ENCODE measurements at places on chromosomes 12 and 14.

GRCh38 chr14:101365329-101366158 lies 195.8 kb upstream of the DIO3 start:
- no peak for DNase-seq
- H3K27me3 ChIP-seq, result peaks cover 2% of the 10 kb centered on the region
- no peak overlapping the region for H3K27ac ChIP-seq
- no peak overlapping the region for H3K4me3 ChIP-seq
- no peaks in the 10 kb centered on the region for H3K36me3 ChIP-seq

GRCh38 chr14:103625356-103626095 lies 3.5 kb upstream of the KLC1 start:
- no peaks in the 10 kb centered on the region for H3K36me3 ChIP-seq
- no peak overlapping the region for H3K27ac ChIP-seq
- DNase-seq, result no peak
- no peaks in the 10 kb centered on the region for H3K27me3 ChIP-seq
- H3K4me3 ChIP-seq, result no peak overlapping the region
- peaks cover 19% of the 10 kb centered on the region for H3K4me1 ChIP-seq

DNA sequence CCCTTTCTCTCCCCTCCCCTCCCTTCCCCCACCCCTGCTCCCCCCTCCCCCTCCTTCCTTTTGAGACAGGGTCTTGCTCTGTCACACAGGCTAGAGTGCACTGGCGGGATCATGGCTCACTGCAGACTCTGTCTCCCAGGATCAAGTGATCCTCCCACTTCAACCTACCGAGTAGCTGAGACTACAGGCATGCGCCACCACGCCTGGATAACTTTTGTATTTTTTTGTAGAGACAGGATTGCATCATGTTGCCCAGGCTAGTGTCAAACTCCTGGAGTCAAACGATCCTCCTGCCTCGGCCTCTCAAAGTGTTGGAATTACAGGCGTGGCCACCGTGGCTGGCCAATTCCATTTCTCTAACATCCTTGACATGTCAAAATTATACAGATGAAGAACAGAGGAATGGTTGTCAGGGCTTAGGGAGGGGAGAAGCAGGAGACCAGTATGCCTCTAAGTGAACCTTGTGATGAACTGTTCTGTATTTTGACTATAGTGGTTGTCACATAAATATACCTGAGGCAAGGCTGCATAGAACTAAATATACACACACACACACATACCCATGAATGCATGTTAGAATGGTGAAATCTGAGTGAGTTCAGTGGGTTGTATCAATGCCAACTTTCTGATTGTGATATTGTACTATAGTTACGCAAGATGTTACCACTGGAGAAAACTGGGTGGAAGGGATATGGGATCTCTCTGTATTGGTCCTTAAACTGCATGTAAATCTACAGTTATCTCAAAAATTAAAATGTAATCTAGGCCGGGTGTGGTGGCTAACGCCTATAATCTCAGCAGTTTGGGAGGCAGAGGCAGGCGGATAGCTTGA lies 3.6 kb upstream of the CFAP73 start:
- H3K27me3 ChIP-seq, result no peaks in the 10 kb centered on the region
- H3K4me1 ChIP-seq, result peaks cover 32% of the 10 kb centered on the region
- H3K4me3 ChIP-seq, result no peak overlapping the region
- H3K36me3 ChIP-seq, result no peaks in the 10 kb centered on the region

DNA sequence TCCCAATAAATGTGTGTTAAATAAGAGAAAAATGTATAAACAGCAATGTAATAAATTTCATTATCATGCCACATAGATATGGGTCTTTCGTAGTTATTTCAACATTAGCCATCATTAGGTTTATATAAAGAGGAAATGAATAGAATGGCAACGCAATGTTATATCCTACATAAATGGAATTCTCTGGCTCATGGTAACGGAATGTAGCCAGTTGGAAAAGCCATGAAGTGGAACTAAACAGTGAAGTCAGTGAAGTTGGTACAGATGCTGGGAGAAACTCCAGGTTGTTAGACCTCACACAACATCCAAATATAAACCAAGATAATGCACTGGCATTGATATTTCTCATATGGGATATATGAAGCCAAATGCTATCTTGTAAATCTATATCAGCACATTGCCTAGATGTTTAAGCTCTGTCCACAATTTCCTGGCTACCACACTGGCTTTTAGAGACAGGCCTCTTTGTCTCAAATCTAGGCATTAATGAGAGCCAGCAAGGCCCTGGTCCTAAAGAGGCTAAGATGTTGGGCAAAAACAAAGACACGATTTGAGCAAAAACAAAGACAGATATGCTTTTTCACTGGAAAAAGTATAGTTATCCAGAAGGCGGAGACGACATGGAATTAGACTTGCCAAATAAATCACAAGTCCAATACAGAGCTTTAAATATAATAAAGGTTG lies 861.0 kb downstream of the RPS29 start:
- no peaks in the 10 kb centered on the region for H3K4me1 ChIP-seq
- H3K27me3 ChIP-seq, result no peaks in the 10 kb centered on the region
- H3K36me3 ChIP-seq, result no peaks in the 10 kb centered on the region
- no peak overlapping the region for H3K4me3 ChIP-seq

DNA sequence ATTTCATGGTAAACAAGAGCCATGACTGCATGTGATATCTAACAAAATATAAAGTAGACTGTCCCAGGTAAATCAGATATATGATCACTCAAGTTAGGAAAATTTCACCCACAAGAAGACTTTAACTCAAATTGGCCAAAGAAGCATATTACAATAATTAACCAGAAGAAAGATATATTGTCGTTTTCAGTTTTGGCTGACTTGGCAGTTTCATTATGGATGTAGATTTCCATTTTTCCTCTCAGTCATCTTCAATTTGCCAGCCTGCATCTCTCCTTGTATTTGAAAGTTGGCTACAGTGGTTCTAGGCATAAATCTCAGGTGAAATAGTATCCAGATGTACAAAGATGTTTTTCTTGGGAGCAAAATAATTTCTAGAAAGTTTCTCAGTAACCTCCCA lies 761.6 kb downstream of the LRFN5 start:
- no peak overlapping the region for H3K27ac ChIP-seq
- H3K4me3 ChIP-seq, result no peak overlapping the region
- H3K4me1 ChIP-seq, result no peaks in the 10 kb centered on the region
- DNase-seq, result no peak
- no peaks in the 10 kb centered on the region for H3K27me3 ChIP-seq

GRCh38 chr14:59777006-59777579 lies 93.5 kb downstream of the RTN1 start:
- no peaks in the 10 kb centered on the region for H3K36me3 ChIP-seq
- H3K27ac ChIP-seq, result no peak overlapping the region
- H3K4me3 ChIP-seq, result no peak overlapping the region
- H3K4me1 ChIP-seq, result no peaks in the 10 kb centered on the region
- no peak for DNase-seq
- no peaks in the 10 kb centered on the region for H3K27me3 ChIP-seq

DNA sequence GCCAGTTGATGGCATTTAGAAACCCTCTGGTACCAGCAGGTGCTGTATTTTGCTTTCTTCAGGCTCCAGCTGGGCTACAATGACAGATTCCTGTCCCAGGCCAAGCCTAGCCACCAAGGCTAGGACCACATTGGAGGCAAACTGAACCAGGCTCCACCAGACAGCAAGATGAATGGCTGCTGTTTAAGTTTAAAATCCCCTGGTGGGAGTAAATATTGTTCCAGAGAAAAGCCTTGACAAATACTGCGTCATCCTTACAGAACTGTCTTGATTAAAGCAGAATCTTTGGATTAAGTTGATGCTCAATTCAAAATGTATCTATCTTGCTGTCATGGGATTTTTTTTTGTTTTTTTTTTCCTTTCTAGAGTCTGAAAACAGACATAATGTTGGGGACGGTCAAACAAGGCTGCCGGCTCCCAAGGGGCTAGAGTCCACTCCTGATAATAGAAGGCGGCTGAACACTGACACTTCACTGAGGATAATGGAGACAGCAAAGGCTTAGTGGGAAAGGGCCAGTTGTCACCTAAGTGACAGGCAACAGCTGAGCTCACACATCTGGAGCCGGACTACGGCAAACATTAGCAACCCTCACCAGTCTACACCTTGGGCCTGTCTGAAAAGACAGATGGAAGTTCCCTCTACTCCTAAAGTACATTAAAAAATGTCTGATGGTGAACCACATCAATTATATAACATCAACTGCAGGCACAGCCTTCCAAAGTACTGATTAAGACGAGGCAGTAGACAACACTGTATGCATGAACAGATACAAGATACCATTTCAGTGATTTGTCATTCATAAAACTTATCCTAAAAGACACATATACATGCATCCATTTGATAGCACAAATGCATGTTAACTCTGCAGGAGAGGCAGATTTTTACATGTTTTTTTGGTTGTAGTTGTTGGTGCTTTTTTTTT lies 1.7 kb downstream of the PRICKLE1 start:
- peaks cover 20% of the 10 kb centered on the region for H3K4me1 ChIP-seq
- peak overlapping the region; percentile 56 for H3K4me3 ChIP-seq
- H3K27ac ChIP-seq, result peak overlapping the region; percentile 76
- DNase-seq, result peak; percentile 48
- no peaks in the 10 kb centered on the region for H3K36me3 ChIP-seq

GRCh38 chr12:37672655-37673260 lies 643.8 kb upstream of the ALG10B start:
- no peaks in the 10 kb centered on the region for H3K4me1 ChIP-seq
- H3K27me3 ChIP-seq, result no peaks in the 10 kb centered on the region
- H3K27ac ChIP-seq, result no peak overlapping the region

DNA sequence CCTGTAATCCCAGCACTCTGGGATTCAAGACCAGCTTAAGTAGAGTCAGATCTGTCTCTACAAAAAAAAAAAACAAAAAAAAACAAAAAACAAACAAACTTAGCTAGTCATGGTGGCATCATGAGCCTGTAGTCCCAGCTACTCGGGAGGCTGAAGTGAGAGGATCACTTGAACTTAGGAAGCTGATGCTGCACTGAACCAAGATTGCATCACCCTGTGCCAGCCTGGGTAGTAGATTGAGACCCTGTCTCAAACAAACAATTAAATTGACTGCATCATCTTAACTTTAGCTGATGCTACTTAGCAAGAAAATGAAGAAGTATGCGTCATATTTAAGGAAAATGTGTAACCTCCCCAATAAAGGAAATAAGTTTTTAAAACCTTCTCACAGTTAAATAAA lies 136.6 kb upstream of the ATXN7L3B start:
- H3K4me3 ChIP-seq, result no peak overlapping the region
- H3K36me3 ChIP-seq, result no peaks in the 10 kb centered on the region
- no peak overlapping the region for H3K27ac ChIP-seq
- no peaks in the 10 kb centered on the region for H3K27me3 ChIP-seq
- DNase-seq, result no peak

- H3K27ac ChIP-seq, result no peak overlapping the region
- peaks cover 14% of the 10 kb centered on the region for H3K4me1 ChIP-seq
These were observed 70.2 kb upstream of the NCOR2 start for GRCh38 chr12:124637581-124637981.

DNA sequence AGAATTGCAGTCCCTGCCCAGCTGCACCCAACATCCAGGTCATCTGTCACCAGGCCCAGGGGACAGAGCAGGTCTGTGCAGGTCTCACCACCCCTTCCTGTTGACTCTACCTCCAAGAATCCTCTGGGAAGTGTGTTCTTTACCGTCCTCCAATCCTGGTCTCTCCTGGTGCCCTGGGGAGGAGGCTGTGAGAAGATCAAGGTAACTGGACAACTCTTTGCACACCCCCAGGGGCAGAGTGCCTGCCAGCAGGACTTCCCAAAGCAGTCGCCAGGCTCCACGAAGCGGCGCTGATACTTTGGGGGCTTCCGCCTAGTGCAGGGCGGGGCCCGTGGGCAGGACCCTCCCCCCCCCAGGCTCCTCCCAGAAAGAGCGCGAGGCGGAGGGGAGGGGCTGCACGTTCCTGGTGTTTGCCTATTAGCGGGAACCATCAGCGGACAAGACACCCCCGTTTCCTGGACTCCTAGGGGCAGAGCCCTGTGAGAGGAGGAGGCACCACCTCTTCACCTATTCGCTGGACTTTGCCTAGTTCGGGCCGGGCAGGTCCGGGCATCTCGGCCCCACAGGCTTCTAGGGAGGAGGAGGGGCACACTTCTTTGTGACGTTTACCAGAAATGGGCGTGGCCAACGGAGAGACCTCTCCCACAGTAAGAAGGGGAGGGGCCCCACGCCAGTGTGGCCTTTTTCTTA lies 918.0 kb downstream of the AACS start:
- H3K27ac ChIP-seq, result peak overlapping the region; percentile 68
- DNase-seq, result peak; percentile 83
- no peaks in the 10 kb centered on the region for H3K36me3 ChIP-seq
- H3K4me3 ChIP-seq, result peak overlapping the region; percentile 76

DNA sequence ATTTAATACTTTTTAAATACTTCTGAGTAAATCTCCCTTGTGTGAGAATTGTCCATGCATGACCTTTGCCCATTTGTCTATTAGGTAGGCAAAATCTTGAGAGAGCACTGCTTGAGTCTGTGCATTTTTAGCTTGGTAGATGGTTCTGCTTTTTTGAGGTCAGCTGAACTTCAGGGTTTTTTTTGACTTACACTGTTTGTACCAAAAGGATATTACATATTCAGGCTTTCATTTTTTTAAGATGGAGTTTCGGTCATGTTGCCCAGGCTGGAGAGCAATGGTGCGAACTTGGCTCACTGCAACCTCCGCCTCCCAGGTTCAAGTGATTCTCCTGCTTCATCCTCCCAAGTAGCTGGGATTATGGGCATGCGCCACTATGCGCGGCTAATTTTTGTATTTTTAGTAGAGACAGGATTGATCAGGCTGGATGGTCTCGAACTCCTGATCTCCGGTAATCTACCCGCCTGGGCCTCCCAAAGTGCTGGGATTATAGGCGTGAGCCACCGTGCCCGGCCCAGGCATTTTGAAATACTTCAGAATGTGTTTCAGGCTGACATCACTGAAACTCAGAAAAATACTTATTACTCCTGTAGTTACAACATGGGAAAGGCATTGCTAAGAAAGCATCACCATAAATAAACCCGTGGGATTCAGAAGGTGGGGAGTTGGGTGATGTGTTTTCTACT lies 11.1 kb downstream of the RASSF3 start:
- H3K27me3 ChIP-seq, result no peaks in the 10 kb centered on the region
- H3K4me1 ChIP-seq, result peaks cover 5% of the 10 kb centered on the region
- no peak overlapping the region for H3K4me3 ChIP-seq
- H3K27ac ChIP-seq, result no peak overlapping the region

GRCh38 chr12:113040722-113041171 lies 15.8 kb upstream of the DTX1 start:
- no peak overlapping the region for H3K27ac ChIP-seq
- DNase-seq, result no peak
- H3K4me1 ChIP-seq, result no peaks in the 10 kb centered on the region
- no peaks in the 10 kb centered on the region for H3K36me3 ChIP-seq

GRCh38 chr12:82655751-82656150 lies 31.0 kb upstream of the TMTC2 start:
- DNase-seq, result no peak
- no peak overlapping the region for H3K27ac ChIP-seq
- H3K4me3 ChIP-seq, result no peak overlapping the region
- no peaks in the 10 kb centered on the region for H3K36me3 ChIP-seq

DNA sequence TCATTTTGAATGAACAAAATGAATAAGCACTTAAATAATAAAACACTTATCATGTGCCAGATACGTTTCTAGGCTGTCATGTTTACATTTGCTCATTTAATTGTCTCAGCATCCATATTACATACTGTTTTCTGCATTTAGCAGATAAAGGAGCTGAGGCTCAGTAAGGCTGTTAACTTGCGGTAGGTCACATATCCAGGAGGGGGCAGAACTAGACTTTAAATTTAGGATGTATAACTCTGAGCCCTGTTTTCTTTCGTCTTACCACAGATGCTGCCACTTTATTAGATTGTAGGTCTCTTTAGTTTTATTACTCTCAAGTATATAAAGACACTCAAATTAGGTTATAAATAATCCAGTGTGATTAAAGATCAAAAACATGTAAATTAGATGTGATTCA lies 17.7 kb downstream of the IRAK4 start:
- H3K27ac ChIP-seq, result no peak overlapping the region
- peak; percentile 43 for DNase-seq
- H3K36me3 ChIP-seq, result peaks cover 8% of the 10 kb centered on the region
- H3K4me1 ChIP-seq, result no peaks in the 10 kb centered on the region
- no peaks in the 10 kb centered on the region for H3K27me3 ChIP-seq

- H3K4me3 ChIP-seq, result no peak overlapping the region
- H3K36me3 ChIP-seq, result no peaks in the 10 kb centered on the region
These were observed 57.8 kb upstream of the NAP1L1 start for GRCh38 chr12:76142305-76142704.
